Stimulated activated CD4-positive, alpha-beta T cell treated with anti-CD3 and anti-CD28 coated beads, Interleukin-15, amount 100 ng/mL, for 1 hour (primary cell): ENCODE measurements at places on chromosomes 16 and 17.
A peak's percentile ranks its signal among the peaks of the same experiment; 100 is the strongest.

- no peak for DNase-seq
Observed at GRCh38 chr17:61484174-61484573, 32.0 kb downstream of the TBX4 start.

DNA sequence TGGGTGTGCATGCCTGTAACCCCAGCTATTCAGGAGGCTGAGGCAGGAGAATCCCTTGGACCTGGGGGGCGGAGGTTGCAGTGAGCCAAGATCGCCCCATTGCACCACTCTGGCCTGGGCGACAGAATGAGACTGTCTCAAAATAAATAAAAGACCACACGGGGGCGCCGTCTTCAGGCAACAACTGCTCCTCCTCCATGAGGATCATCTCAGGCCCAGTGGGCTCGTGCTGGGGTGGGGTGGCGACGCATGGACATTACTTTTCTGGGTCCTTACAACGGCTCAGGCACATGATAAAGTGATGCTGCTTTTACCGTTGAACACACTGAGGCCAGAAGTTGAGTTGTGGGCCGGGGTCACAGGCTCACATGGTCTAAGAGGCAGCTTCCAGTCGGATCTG, 56.2 kb downstream of the PRMT7 start:
- DNase-seq: no peak

DNA sequence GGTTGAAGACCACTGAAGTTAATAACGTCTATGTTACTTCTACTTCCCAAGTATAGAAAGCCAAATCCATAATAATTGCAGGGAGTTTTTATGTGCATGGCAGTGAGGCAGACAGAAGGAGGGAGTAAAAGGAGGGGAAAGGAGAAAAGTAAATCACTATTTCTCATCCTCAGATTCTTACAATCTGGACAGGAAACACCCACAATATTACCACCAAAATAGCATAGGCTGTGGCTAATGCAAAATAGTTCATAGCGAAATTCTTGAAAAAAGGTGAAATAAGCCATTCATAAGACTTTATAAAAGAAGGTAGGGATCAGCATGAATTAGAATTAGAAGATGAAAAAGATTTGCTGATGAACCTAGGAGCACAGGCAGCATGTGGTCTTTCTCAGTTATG, 128.1 kb downstream of the KCNJ2 start:
- no peak for DNase-seq

DNA sequence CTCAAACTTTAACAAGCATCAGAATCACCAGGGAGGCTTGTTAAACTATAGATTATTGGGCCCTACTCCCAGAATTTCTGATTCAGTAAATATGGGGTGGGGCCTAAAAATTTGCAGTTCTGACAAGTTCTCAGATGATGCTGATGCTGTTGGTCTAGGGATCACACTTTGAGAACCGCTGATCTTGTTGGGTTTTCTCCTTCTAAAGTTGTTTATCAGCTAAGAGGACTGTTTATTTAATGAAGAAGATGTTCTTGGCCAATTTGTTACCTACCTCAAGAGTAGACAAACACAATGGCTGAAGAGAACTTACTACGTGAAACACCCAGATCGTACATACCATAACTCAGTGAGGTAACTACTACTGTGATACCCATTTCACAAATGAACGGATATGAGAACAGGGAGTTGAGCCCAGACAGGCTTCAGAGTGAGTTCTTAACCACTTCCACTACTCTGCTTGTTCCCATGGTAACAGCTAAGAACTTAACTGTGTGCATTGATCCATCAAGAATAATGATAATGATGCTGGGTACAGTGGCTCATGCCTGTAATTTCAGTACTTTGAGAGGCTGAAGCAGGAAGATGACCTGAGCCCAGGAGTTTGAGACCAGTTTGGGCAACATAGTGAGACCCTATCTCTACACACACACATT, 85.3 kb upstream of the NSRP1 start:
- no peak for DNase-seq

- no peak for DNase-seq
Observed at GRCh38 chr16:8397223-8397622, 193.1 kb downstream of the TMEM114 start.

DNA sequence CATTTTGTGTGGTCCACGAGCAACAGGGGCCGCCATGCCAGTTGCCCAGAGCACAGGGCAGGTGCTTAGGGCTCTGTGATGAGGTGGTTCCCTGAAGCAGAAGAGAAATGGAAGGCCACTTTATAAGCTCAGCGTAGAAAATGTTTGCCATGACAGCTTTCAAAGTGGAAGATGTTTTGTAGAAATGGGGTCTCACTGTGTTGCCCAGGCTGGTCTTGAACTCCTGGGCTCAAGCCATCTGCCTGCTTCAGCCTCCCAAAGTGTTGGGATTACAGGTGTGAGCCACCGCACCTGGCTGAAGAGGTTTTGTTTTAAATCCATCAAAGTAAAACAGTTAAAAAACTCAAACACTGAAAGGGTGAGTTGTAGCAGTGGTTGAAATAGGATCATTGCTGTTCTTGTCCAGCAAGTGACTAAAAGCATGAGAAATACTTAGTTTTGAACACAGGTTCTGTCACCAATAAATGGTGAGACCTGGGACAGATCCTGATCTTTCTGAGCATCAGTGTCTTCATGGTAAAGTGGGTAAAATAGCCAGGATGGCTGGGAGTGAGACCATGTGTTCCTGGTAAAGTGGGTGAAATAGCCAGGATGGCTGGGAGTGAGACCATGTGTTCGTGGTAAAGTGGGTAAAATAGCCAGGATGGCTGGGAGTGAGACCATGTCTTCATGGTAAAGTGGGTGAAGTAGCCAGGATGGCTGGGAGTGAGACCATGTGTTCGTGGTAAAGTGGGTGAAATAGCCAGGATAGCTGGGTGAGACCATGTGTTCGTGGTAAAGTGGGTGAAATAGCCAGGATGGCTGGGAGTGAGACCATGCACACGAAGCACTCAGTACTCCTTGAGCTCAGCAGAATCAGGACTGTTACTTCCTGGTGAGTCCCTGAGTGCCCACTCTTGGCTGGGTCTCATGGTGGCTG, 46.0 kb downstream of the BANP start:
- DNase-seq: no peak

- DNase-seq: no peak
Observed at GRCh38 chr17:81060416-81060815, 25.5 kb downstream of the BAIAP2 start.

- DNase-seq: no peak
Observed at GRCh38 chr16:26301516-26301915, 609.8 kb downstream of the HS3ST4 start.

- DNase-seq: no peak
Observed at GRCh38 chr16:16062023-16062937, 112.9 kb downstream of the ABCC1 start.

DNA sequence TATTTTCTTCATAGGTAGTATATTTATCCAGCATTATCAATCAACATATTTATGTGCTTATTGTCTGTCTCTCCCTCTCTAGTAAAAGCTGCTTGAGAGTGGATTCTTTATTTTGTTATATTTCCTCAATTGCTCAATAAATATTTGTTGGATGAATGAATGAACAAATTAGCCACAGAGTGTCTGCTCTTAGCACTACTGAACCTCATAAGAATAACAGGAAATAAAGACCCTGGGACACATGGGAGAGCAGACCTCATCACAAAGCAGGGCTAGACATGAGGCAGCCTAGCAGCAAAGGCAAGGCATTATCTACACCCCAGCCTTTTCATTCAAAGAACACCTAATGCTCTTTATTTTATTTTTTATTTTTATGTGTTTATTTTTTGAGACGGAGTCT, 34.9 kb upstream of the TANC2 start:
- DNase-seq: no peak

GRCh38 chr17:43324205-43324893, 74.4 kb upstream of the ARL4D start:
- no peak for DNase-seq

GRCh38 chr16:59470556-59470955, 736.4 kb upstream of the GOT2 start:
- no peak for DNase-seq

GRCh38 chr16:20329392-20330138, 2.3 kb upstream of the GP2 start:
- no peak for DNase-seq

DNA sequence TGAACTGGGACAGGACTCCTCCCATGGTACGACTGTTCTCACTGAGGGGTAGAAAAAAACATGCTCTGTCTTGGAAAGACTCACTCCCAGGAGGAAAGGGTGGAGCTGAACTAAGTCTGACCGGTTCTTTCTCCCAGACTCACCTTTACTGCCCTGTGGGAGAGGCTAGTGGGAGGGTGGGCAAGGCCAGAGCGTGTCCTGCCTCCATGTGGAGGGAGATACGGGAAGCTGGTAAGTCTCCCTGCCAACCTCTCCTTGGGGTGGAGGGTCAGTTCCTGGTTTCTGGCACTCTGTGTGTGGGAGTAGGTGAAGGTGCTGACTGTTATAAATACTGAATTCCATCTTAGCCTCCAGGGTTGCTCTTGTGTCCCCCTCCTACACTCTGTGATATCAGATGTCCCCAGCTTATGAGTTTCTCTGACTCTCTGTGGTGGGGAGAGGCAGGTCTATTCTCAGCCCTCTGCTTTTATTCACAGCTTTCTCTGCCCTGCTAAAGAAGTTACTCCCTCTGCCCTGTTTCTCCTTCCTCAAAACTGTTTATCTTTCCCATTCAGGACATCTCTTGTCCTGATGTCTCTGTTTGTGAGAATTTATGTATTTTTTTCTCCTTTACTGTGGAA, 26.9 kb upstream of the FAM20A start:
- no peak for DNase-seq

DNA sequence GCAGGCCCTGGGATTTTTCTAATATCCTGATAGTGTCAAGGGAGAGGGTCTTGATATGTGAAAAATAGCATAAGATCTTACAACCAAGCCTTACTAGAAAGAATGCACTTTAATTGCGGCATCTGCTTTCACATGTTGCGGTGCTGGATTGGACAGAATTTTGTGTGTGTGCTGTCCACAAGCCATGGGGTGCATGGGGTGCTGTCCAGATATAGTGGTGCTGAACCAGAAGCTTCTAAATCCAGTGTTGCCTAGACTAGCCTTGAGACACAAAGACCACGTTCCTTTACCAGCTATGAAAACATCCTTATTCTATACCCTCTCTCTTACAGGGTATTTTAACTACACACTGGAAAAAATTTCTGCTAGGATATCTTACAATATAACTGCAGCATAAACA, 244.0 kb downstream of the TMEM114 start:
- no peak for DNase-seq

GRCh38 chr17:29575511-29576213, 7.2 kb downstream of the TP53I13 start:
- no peak for DNase-seq

DNA sequence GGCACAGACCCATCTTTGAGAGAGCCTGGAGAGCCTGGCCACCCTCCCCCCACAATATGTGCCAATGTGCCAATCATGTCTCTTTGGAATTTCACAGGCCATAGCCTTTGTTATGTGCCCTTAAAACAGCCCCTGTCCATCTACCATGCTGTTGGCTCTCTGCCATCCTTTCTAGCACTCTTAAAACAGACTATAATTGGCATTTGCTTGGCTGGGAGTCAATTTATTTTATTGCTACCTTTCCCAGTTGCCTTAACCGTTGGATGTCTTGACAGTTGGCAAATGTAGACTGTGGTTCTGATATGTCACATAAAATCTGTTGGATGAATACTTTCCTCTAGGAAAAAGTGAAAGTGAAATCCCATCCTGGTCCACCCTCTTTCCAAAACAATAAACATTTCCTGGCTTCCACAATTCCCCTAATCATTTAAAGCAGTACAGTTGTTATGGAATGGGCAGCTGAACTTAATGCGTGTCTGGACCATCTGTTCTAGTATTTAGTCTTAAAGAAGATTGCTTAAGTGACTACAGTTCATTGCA, 394.0 kb downstream of the KCNJ2 start:
- DNase-seq: no peak

DNA sequence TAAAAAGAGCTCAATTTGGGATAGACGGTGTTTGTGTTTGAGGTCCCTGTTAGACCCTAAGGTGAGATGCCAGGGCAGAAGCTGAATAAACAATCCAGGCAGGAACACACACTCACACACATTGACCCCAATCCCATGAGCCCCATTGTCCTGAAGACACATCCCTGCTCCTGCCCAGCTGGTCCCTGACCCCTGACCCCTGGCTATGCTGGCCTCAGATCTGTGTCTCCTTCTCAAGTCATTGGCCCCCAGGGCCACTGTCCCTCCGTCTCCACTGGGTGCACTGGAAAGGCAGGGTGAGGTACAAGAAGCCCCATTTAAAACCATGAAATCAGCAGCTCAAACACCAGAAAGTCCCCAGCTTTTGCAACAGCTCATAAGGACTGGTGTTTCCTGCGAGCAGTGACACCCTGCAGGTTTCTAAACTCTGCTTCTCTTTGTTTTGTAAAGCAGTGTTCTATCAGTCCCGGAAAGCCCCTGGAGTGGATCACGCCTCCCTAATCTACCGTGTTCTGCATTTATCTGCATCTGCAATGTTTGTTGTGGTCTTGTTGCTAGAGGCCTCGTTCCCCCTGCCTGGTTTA, 18.0 kb upstream of the ASGR2 start:
- peak; percentile 10 for DNase-seq

DNA sequence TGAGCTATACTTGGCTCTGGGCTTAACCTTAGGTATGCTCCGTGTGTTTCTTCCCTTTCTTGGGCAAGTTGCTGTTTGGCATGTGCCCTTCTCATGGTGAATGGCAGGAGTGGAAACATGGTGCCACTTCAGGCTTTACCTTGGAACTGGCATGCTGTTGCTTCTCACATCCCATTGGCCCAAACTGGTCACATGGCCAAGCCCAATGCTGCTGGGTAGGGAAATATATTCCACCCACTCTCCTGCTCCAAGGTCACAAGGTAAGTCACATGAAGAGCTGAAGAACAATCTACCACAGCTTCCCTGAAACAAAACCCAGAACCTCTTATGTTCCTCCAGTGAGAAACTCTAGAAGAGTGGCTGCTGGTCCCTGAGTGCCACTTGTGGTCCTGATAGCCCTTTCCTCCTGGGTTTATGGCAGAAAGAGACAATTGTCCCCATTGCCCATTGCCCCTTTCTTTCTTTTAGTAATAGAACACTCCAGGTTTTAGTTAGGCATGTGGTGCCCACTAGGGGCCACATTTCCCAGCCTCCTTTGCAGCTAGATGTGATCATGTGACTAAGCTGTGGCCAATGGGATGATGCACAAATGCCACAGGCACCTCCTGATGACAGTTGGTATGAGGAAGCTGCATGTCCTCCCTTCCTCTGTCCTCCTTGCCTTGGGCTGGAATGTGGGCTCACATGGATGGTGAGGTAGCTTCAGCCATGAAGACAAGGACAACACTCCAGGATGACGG, 50.3 kb downstream of the MEOX1 start:
- no peak for DNase-seq

- no peak for DNase-seq
Observed at GRCh38 chr16:20610211-20610891, 34.2 kb upstream of the ACSM2B start.

- DNase-seq: no peak
Observed at GRCh38 chr17:63291258-63291657, 154.8 kb downstream of the CYB561 start.

- no peak for DNase-seq
Observed at GRCh38 chr17:79841369-79842135, 2.3 kb upstream of the CBX4 start.

GRCh38 chr17:32350666-32351418, 885 bp downstream of the ZNF207 start:
- no peak for DNase-seq

GRCh38 chr16:17467923-17468540, 2.7 kb downstream of the XYLT1 start:
- no peak for DNase-seq

- no peak for DNase-seq
Observed at GRCh38 chr16:64304396-64304795, 817.5 kb downstream of the CDH11 start.
